ENCODE measurements at places on chromosomes 13 and 19.

DNA sequence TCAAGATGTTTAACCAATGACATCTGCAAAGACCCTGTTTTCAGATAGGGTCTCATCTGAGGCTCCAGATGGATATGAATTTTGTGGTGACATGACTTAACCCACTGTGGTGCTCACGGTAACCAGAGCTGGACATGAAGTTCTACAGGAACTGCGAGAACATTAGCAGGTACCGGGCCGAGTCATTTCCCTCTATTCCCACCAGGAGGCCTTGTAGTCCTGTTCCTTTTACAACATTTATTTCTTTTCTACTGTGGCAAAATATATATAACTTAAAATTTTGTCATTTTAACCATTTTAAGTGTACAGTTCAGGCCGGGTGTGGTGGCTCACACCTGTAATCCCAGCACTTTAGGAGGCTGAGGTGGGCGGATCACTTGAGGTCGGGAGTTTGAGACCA lies 7.6 kb upstream of the TSPAN16 start:
- DNase-seq, result peak; percentile 76

GRCh38 chr13:33933810-33934209 lies 115.9 kb downstream of the RFC3 start:
- DNase-seq, result no peak

GRCh38 chr13:93145199-93145598 lies 81.4 kb upstream of the GPC6 start:
- DNase-seq, result no peak

GRCh38 chr19:38928391-38929001 lies 2.1 kb downstream of the SARS2 start:
- no peak for DNase-seq

DNA sequence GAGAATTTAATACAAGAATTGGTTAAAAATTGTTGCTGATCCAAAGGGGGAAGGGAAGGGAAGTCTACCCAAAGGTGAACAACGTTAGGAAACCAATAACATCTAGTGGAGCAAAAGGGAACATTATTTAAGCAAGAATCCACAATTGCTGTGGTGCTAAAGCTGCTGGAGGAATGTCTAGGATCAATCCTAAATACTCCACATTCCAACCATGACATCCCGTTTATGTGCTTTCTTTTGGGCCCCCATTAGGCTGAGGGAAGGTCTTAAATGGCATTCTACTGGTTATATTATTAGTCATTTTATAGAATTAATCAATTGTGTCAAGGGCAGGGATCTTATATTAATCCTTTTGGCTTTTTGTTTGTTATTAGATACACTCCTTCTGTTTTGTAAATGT lies 39.9 kb upstream of the VWA8 start:
- DNase-seq, result no peak

GRCh38 chr13:50168786-50169185 lies 153.5 kb downstream of the KCNRG start:
- no peak for DNase-seq

GRCh38 chr19:2223959-2224358 lies 12.2 kb downstream of the PLEKHJ1 start:
- no peak for DNase-seq

GRCh38 chr19:2056837-2057192 lies 5.8 kb upstream of the MKNK2 start:
- no peak for DNase-seq

- DNase-seq, result peak; percentile 15
These were observed 11.6 kb downstream of the PARP4 start for GRCh38 chr13:24500977-24501376.

- no peak for DNase-seq
These were observed 196.1 kb upstream of the MAB21L1 start for GRCh38 chr13:35672611-35673010.

GRCh38 chr19:13859361-13859880 lies 17.5 kb upstream of the NANOS3 start:
- peak; percentile 85 for DNase-seq

DNA sequence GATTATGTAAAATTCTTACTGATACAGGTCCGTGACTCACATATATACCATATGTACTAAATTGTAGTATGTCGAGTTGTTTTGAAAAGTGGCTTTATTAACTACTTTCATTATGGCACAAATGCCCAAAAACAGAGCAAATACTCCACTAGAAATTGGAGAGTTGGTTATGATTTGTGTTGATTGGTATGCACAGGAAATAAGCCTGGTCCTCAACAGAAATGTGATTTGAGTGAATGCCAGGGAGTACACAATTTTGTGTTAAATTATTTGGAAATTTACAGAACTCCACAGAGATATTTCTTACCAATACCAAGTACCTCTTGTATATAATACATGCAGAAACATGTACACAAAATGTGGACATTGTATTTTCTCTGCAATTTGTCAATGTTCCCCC lies 676.7 kb downstream of the PCDH9 start:
- DNase-seq, result no peak

DNA sequence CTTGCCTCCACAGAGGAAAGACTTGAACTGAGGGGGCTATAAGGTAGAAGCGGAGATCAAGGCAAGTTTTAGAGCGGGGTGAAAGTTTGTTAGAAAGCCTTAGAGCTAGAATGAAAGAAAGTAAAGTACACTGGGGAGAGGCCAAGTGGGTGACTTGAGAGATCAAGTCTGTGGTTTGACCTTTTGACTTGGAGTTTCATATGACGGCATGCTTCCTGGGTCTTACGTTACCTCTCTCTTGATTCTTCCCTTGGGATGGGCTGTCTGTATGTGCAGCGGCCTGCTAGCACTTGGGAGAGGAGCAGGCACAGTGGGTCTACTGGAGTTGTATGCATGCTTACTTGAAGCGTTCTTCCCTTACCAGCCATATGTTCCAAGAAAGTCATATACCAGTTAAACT lies 1768.5 kb downstream of the PCDH9 start:
- peak; percentile 59 for DNase-seq

- DNase-seq, result peak; percentile 48
These were observed 155.3 kb downstream of the KCNRG start for GRCh38 chr13:50170447-50171037.

DNA sequence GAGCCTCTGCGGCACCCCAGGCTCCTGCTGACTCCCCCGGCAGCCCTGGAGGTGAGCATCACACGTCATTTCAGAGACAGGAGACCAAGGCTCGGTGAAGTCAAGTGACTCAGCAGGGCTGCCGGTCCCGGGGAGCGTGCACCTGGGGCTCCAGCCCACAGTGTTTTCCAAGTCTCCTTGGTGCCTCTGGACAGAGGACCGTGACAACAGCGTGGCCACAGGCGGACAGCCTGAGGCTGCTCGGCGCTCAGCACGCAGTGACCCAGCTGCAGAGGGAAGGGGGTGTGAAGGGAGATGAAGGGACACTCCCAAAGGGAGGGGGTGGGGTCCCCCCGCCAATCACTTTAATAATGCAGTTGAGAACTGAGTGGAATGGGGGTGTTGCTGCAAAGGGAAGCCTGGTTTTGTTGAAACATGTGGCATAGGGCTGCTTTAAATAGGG lies 17.5 kb upstream of the ASPDH start:
- no peak for DNase-seq

DNA sequence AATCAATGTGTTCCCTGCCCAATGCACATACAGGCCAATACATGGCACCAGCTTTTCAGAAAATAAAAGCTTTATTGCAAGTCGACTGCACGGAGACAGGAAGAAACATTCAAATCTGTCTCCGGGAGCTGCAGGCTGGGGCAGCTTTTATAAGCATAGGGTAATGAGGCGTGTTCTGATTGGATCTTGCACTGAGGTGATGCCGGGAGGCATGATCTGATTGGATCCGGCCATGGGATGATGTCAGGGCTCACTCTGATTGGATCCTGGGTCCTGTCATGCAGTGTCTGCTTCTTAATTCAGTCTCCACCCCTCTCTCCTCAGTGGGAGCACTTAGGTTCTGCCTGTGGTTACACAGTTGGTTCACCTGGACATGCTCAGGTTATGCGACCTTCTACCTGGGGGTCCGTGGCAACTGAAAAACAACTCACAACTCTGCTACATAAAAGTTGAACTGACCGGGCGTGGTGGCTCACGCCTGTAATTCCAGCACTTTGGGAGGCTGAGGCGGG lies 11.8 kb upstream of the FBN3 start:
- peak; percentile 23 for DNase-seq

DNA sequence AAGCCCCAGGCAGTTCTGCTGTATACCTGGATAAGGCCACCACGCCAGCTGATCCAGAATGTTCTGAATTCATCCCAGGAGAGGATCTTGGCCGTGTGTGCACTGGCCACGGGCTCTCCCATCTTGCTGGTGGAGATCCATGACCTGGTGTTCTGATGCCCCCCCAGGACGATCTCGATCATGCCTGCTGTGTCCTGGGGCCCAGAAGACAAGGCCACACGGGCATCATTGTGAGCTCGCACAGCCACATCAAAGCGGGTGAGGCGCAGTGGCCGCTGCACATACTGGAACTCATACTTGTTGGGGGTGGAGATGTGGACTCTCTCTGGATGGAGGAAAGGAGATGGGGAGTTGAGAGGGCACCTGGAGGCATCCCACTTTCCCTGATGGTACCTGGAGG lies 40.1 kb downstream of the F2RL3 start:
- DNase-seq, result no peak

DNA sequence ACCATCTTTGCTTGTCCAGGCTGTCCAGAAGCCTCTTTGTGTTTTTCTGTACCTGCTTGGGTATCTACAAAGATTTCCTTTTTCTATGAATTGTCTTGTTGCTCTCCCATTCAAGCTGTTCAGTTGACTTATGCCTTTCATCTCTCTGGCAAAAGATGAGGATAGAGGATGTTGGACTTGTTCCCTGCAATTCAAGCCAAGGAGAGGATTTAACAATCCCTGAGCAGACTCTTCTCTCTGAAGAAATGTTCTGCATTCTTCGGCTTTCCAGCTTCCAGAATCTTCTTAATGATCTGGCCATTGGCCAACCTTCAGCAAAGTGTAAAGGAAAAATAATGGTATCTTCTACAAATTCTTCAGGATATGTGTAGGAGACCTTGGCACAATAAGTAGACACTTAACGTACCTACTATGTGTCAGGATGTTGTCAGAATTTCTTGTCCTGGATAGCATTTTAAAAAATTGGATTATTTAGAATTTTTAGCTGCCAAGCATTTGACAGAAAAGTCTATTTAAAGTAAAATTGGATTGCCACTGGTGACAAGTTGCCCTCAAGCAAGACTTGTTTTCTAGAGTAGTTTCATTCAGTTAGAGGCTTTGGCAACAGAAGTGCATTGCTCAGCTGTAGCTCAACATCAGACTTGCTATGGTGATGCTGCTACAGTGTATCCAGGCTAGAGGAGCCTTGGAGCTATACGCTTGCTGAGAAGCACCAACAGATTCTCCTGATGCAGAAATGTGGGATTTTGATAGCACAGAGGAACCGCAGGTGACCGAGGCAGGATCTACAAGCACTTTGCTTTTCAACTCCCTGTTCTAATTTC lies 455.7 kb downstream of the SUCLA2 start:
- DNase-seq, result no peak

GRCh38 chr13:99863789-99864626 lies 107.6 kb downstream of the ZIC5 start:
- DNase-seq, result no peak

GRCh38 chr13:31798189-31798588 lies 58.9 kb downstream of the RXFP2 start:
- DNase-seq, result no peak

- DNase-seq, result peak; percentile 23
These were observed 68.3 kb upstream of the DACH1 start for GRCh38 chr13:71935166-71935840.

GRCh38 chr13:113930671-113931637 lies 42.9 kb downstream of the C13orf46 start:
- DNase-seq, result no peak

- DNase-seq, result no peak
These were observed 11.6 kb upstream of the ARL11 start for GRCh38 chr13:49616676-49617065.

- no peak for DNase-seq
These were observed 9.8 kb downstream of the JOSD2 start for GRCh38 chr19:50501186-50501567.

All from OCI-M1 (cell line).